Stimulated activated naive CD4-positive, alpha-beta T cell (primary cell): ENCODE measurements at places on chromosomes 12 and 14.

- DNase-seq = no peak
Measured at GRCh38 chr12:66239295-66239694, 50.3 kb downstream of the IRAK3 start.

DNA sequence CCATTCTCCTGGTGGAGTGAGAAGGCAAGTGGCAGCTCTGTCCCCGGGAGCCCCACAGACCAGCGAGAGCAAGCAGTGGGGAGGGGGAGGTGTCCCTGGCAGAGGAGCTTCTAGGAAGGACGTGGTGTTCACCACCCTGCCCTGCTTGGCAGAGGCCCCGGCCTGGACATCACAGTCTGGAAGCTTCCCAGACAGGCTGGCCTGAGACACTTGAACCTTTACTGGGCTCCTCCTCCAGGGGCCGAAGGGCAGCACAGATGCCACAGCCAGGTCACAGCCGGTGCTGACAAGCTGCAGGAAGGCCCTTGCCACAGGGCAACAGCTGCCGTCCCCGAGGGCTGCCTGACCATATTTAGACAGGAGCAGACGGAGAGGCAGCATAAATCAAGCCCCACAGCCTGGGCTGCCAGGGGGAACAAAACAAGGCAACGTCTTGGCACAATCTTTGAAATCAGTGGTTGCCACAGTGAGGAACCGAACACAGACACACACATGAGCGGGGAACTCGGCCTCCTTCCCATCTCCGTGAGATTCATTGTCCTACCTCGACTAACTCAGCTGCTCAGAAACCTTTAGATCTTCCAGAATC lies 28.5 kb downstream of the PRIMA1 start:
- DNase-seq = no peak

DNA sequence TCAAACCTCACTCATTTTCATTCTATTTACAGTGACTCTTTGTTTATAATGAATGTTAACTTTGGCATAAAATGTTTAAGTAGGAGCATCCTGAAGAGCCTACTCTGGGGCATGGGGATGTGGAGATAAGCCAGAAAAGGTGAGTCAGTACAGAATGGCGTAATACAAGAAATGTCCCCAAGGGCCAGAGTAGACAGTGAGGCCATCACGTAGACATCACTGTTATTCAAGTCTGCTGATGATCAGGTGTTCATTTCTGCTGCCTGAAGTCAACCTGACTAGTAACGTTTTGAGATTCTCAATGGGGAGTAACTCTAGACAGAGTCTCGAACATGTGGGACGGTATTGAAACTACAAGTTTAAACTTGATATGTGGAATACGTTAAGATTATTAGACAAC lies 47.6 kb upstream of the PKP2 start:
- no peak for DNase-seq

GRCh38 chr14:59100205-59100604 lies 88.3 kb upstream of the DAAM1 start:
- DNase-seq = no peak

- DNase-seq = no peak
Measured at GRCh38 chr12:94488463-94488862, 28.8 kb upstream of the CEP83 start.

GRCh38 chr12:70043490-70044138 lies 199.6 kb upstream of the CNOT2 start:
- no peak for DNase-seq

- no peak for DNase-seq
Measured at GRCh38 chr14:70858641-70859040, 48.6 kb upstream of the PCNX1 start.

DNA sequence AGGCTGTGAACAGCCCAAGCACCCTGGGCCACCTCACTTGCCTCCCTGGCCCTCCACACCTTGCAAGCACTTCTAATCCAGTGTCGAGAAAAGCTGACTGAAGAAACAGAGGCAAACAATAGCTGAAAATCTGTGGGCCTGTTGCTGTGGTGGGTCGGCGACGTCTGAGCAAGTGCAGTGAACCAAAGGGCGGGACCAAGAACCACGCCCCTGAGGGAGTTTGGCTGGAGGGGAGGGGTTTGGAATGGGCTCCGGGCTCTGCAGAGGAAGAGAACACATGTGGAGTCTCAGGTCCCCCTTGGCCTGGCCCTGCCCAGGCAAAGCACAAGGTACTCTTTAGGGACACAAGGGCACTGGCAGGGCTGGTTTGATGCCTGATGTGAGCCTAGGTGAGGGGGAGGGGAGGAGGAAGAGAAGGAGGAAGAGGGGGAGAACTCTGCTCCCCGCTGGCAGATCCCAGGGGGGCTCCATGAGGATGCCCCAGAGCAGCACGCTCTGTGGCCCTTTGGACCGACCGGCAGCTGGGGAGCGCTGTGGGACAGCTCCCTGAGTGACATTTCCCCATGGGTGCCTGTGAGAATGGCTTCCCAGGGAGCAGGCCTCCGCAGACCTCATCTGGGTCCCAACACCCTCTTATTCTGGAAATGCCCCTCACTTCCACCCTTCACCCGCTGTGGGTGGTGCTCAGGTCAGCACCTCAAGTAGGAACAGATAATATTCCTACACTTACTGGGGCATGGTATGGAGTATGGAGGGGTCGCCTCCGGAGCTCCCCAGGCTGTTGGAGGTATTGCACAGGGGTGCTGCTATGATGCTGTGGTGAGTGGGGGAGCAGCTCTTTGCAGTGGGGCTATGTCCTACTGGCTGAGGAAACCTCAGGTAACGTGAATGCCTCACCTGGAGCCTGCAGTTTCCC lies 85.5 kb downstream of the CPSF2 start:
- DNase-seq = no peak

- no peak for DNase-seq
Measured at GRCh38 chr12:124625867-124626675, 58.7 kb upstream of the NCOR2 start.

GRCh38 chr14:71942904-71943694 lies 10.9 kb downstream of the RGS6 start:
- no peak for DNase-seq

DNA sequence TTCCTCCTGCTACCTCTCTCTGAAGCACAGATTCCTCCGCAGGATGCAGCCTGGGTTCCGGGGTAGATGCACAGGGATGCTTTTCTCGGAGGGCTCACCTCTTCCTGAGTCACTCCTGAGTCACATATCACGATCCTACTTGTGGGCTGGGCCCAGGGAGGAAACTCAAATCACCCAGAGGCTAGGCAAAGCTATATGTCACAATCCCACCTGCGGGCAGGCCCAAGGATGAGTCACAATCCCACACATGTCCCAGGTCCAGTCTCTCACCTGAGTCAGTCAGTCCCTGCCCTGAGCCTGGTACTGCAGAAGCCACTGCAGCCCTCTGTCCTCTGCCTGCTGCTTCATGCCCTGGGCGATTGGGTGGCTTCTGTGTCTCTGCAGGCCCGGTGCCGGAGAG lies 149.0 kb upstream of the GSC start:
- DNase-seq = no peak
